ENCODE measurements at places on chromosomes 3 and 15.

GRCh38 chr15:40183636-40184463, 23.0 kb downstream of the BUB1B start:
- no peak for DNase-seq

DNA sequence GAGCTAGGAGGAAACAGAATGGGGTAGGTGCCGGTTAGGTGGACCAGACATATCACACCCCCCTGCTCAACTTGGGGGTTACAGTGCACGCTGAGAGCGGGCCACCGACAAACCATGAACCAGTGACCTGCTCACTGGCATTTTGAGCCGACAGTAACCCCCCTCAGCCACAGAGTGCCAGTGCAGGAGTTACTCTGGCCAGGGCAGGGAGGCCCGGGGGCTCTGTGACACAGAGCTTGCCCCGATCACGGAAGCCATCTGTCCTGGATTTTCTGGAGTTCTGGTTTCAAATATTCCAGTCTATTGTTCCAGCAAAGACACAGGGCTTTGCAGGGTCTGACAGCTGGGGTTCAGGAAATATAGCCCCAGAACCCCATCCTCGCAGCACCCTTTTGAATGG, 225.2 kb downstream of the VPS13C start:
- no peak for DNase-seq

DNA sequence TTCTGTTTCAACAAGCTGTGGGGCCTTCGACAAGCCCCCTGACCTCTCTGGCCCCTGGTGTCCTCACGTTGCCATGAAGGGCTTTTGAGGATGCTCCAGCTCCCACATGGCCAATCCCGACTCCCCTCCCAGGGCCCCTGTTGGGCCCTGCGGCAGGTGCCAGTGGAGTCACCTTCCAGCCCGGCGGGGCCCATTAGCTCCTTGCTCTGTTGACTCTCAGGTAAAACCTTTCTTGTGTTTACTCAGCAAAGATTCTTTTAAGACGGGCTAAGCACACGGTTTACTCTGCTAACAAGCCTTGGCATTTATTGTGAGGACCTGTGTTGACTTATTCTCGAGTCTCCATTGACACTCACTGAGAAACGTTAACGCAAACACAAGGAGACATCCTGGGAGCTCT, 15.0 kb downstream of the RPLP1 start:
- DNase-seq, result no peak

DNA sequence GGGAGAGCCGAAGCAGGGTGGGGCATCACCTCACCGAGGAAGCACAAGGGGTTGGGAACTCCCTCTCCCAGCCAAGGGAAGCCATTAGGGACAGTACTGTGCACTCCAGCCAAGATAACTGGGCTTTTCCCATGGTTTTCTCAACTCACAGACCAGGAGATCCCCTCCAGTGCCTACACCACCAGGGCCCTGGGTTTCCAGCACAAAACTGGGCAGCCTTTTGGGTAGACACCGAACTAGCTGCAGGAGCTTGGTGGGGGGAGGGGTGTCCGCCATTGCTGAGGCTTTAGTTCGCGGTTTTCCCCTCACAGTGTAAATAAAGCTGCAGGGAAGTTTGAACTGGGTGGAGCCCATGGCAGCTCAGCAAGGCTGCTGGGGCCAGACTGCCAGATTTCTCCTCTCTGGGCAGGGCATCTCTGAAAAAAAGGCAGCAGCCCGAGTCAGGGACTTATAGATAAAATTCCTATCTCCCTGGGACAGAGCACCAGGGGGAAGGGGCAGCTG, 129.6 kb upstream of the LMCD1 start:
- DNase-seq, result no peak

- DNase-seq, result no peak
Measured at GRCh38 chr3:46677411-46677726, 16.1 kb downstream of the ALS2CL start.

DNA sequence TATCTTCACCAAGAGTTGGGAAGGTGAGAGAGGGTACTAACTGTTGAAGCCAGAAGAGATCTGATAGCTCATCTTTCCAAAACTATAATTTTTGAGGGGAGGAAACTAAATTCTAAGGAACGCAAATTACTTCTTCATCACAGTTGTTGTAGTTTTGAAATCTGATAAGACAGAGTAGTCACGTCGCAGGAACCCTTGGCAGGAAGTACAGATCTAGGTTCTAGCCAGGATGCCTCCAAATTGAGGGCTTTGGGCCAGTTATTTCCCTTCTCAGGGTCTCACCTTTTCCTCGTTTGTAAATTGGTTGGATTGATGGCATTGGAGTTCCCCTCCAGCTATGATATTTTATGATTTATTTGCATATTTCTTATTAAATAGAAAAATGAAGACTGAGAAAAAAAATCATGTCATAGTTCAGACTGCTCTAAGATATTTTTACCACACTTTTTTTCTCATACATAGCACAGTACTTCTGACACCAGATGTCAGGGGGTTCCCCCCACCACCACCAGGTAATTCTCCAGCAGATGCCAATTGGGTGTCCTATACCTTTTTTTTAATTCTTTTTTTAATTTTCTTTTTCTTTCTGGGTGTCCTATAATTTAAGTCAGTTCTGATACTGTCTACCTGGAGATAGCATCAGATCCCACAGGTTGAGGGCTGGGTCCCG, 32.3 kb upstream of the APH1B start:
- no peak for DNase-seq
